ENCODE measurements at places on chromosomes 5 and 9. TPM values are rescaled to one million over a fixed set of nuclear protein-coding genes. Genes with fewer than 3 reads are reported as not detected.

The CCL21 gene
- 0.74 TPM for total RNA-seq

The SLC45A2 gene
- not detected for total RNA-seq

The CDH12 gene
- not detected for total RNA-seq

The EPB41L4B gene
- 8.1 TPM for total RNA-seq

The PGM5 gene
- 0.15 TPM for total RNA-seq

The GNAQ gene
- 28.7 TPM for total RNA-seq

The RPP25L gene
- total RNA-seq = 51.1 TPM

The FOXE1 gene
- not detected for total RNA-seq

The C9orf50 gene
- total RNA-seq = not detected

The GLDC gene
- 4.9 TPM for total RNA-seq

The MEGF10 gene
- total RNA-seq = 0.02 TPM

The ANKRD18A gene
- 24.2 TPM for total RNA-seq

The PPP3R2 gene
- not detected for total RNA-seq

The CARTPT gene
- total RNA-seq = not detected

The SPATA31C1 gene
- not detected for total RNA-seq

The FBP2 gene
- total RNA-seq = not detected

The VCAN gene
- 49.9 TPM for total RNA-seq

The SHC3 gene
- 0.27 TPM for total RNA-seq

The CAVIN4 gene
- total RNA-seq = 0.59 TPM

The LHFPL2 gene
- 17.9 TPM for total RNA-seq

The MEIKIN gene
- not detected for total RNA-seq

The DMRTA1 gene
- total RNA-seq = not detected
